MCF 10A (cell line): ENCODE measurements at places on chromosomes 12 and 14. TPM values are rescaled to one million over a fixed set of nuclear protein-coding genes. Genes with fewer than 3 reads are reported as not detected.
A peak's percentile ranks its signal among the peaks of the same experiment; 100 is the strongest.

DNA sequence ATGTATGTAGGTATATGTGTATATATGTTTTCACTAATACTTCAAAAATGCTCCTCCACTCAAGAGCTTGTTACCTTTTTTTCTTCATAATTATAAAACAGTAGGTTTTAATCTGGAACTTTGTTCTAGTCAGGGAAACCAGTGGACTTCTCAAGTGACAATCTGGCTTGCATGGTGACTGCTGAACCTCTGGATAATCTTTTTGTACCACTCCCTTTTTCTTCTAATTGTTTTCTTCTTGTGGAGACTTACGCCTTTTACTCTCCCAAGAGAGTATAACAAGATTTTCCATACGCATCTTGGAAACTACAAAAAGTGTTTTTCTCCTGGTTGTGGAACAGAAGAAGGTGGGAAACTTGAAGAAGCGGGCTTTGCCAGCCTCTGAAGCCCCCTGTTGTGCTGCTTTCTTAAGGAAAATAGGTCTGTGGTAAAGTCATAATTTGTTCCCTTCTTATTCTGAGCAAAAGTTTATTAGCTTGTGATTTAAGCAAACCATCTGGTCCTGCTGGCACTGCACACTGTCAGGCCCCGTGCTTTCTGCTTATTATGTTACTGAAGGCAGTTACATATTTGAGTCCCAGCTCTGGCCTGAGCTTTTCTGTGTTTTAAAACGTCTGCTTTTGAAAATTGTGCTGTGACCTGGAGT, 291.8 kb downstream of the ERC1 start:
- no peak for DNase-seq

Gene ACSM4
- not detected in 2 replicates for total RNA-seq

DNA sequence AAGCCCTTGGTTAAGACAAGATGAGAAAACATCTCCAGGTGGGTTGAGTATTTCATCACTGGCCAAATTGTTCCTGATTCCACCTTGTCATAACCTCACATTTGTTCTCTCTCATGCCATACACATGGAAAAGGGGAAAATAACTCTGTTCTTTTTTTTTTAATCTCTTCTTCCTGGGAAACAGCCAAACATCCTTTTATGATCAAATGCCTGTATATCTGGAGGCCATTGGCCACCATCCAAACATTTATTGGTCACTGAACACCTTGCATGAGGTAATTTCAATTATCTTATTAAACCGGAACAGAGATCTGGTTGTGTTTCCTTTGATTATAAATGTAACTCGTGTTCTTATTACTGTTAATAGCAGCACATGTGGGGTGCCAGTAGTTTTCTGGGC, 469.6 kb downstream of the NPAS3 start:
- DNase-seq, result peak; percentile 21

- peak; percentile 34 for DNase-seq
These were observed 27.9 kb downstream of the HNRNPC start for GRCh38 chr14:21241218-21241819.

DNA sequence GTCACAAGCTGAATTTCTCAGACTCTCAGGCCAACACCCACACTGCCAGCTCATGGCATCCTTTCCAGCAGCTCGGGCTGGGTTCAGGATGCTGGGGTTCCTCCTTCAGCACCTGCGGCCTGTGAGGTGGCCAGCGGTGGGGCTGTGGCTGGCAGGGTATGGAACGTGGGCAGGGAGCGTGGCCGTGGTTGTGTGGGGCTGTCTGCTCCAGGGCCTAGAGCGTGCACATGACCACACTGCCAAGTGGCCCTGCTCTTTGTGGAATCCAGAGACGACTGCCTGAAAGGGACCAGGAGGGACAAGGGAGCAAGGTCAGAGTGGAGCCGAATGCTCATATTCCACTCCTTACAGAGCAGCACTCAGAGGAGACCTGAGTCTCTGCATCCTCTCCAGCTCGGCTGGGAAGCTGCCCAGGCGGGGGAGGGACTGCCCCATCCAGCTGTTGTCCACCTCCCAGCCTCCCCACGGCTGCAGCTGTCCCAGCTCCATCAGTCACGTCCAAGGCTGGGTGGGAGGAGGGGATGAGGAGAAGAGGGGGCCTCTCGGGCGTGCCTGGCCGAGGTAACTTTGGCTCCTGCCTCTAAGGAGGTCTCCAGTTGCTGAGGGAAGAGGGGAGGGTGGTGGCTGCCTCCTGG, 71.3 kb downstream of the TSPAN9 start:
- no peak for DNase-seq

Gene RNASE2
- total RNA-seq, result not detected in 2 replicates

Gene TAS2R19
- total RNA-seq, result 2.7 and 3.4 TPM in 2 replicates

DNA sequence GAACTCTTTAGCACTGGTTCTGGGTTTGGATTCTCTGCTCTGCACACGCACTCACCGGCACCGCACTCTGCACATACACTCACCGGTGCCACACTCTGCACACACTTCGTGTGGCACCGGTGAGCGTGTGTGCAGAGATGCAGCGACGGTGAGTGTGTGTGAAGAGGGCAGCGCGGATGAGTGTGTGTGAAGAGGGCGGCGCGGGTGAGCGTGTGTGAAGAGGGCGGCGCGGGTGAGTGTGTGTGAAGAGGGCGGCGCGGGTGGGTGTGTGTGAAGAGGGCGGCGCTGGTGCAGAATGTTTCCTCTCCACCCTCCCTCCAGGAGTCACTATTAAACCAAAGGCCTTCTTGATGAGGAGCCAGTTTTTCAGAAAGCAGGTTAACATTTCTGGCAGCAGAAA, 49.2 kb upstream of the MMP17 start:
- no peak for DNase-seq

Gene KRT6C
- total RNA-seq, result 0.19 and 0.44 TPM in 2 replicates
